Esophagus squamous epithelium (tissue), 5 donors: ENCODE measurements at places on chromosomes 7 and 10.

DNA sequence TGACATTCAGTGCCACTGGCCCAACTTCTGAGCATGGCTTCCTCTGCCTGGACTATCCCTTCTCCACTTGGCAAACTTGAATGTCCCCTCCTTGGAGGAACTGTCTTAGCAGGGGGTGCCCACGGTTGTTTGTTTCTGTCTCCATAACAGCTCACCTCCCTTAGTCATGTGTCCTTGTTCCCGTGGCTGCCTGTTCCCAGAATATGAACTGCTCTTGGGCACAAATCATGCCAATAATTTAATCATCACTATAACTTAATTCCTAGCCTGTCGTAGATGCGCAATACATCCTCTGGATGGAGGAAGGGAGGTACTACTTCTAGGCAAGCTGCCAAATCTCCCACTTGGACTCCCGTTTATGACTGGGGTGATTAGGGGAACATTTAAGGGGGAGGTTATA is 173.1 kb downstream of the MYOF start:
- DNase-seq: no peak

DNA sequence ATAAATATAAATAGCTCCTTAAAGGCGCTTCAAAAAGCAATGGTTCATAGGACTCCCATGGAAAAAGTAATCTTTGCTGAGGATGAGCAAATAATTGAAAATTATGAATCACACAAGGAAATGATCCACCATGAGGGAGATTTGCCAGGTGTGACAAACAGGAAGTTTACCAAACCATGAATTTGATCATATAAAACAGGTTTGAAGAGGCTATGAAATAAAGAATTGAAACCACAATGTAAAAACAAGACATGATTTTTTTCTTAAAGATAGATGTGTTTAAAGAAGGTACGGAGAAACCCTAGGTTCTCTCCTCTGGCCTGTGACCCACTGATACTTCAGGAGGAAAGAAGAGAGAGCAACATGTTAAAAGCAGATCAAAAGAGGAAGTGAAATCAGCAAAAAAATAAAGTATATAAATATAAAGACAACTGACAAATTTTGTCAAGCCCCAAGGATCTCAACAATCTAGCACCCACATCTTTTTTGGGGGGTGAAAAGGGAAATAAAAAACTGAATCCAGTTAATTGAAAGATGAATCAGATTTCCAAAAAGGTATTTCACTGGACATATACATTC is 111.3 kb upstream of the ASAH2 start:
- no peak for DNase-seq

GRCh38 chr10:91493313-91493712 is 83.2 kb downstream of the HECTD2 start:
- no peak for DNase-seq

GRCh38 chr10:8114741-8115617 is 60.5 kb downstream of the GATA3 start:
- DNase-seq: no peak

DNA sequence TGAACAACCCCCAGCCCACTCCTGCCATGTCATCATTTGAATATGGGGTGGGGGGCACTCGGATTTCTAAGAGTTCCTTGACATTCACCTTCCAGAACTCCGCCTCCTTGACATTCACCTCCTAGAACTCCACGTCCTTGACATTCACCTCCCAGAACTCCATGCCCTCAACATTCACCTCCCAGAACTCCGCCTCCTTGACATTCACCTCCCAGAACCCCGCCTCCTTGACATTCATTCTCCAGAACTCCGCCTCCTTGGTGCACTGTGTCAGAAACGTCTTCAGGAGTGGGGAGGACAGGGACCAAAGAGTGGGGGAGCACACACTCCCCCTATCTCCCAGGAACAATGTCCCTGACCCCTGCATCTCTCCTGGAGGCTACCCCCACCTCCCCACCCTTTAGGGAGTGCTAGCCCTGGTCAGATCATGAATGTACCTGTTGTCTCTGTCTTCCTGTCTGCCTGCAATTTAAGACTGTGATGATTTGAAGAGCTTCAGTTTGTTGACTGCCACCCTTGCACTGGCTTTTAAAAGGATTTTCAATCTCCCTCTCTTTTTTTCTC is 110.1 kb downstream of the NPTX2 start:
- no peak for DNase-seq

GRCh38 chr10:31866118-31866670 is 62.4 kb downstream of the ARHGAP12 start:
- DNase-seq: no peak

DNA sequence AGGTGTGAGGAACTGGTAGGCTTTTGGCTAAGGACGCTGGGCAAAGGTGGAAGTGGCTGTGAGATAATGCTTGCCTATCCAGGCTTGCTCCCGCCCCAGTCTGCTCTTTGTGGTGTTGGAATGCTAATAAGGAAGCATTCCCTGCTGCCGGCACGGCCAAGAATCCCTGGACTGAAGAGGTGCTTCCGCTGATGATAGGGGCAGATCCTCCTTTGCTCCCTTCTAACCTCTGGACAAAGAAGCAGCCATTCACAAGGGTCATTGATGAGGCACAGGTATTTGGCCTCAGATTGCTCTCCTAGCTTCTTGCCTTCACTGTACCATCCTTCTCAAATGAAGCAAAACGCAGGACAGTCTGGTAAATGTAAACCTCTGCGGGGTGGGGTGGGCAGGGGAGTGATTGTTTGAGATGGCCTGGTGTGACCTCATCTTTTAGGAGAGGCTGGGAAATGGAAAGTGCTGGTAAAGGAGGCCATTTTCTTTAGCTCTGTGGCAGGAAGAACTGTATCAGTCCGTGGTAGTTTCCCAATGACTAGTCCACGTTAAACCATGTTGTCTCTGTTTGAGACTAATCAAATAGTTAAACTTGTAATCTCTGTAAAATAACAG is 1.7 kb downstream of the PGAM1 start:
- no peak for DNase-seq

DNA sequence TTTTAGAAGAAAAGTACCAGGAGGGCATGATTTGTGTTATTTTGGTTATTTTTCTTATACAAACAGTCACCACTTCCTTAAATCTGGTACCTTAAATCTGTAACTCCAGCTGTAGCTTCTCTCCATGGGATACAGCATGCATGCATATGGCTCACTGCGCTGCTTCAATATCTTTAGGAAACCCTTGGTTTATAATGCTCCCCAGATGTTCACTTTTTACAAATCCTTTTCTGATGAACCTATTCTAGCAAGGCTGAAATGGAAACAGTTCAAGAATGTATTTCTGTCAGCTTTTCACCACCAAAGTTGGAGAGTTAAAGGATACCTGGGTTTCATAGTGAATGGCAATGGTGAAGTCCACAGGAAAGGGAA is 50.9 kb downstream of the LAMB4 start:
- no peak for DNase-seq

DNA sequence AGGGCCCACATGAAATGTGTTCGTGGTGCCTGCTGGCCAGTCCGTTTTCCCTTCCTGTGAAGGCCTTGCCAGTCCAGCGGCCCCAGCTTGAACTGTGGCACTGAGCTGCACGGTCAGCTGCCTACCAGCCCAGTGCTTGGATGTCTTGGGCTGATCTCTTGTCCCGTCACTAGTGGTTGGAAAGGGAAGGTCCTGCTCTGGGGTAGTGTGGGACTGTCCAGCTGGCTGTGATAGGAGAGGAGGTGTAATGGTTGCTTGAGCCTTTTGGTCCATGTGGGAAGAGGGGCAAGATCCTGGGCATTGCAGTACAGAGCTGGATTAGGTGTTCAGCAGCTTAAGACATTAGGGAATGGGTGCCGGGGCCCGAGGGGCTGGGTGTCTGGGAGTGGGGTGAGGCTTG is 15.0 kb downstream of the BUD23 start:
- DNase-seq: no peak

DNA sequence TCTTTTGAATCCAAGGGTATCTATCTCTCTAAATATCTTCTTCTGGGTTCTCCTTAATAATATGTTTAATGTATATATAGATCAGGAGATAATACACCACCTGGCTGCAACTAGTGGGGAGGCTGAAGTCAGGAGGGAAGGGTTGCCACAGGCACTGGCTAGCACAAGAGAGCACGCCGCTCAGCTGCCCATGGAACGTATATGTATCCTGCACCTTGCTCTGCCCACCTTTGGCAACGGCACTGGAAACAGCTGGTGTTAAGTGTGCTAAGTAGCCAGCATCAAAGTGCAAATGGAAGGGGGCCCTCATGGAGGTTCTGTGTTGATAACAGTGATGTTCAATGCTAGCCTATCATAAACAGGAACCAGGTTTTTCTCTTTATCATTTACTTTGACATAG is 49.8 kb upstream of the FAM133B start:
- no peak for DNase-seq

- no peak for DNase-seq
Measured at GRCh38 chr10:44206127-44206818, 178.6 kb downstream of the CXCL12 start.

DNA sequence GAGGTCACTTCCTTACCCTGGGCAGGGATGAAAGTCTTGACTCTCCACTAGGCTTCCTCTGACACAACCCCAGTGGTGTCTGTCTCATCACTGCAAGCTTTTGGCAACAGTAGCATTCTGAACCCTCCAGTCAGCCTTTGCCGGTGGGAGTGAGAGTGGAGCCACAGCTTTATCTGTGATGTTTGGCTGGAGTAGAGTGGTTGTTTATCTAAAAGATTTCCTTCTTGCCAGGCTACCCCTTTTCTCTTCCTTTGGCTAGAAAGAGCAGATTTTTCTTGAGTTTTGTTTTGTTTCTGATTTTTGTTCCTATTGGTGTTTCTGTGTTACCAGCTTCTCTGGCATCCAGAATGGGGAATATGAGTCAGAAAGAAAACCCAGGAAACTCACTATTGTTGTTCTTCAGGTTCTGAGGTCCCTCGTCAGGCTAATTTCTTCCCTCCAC is 98.9 kb upstream of the KIF5B start:
- no peak for DNase-seq

- no peak for DNase-seq
Measured at GRCh38 chr7:70006261-70006920, 408.1 kb downstream of the AUTS2 start.

DNA sequence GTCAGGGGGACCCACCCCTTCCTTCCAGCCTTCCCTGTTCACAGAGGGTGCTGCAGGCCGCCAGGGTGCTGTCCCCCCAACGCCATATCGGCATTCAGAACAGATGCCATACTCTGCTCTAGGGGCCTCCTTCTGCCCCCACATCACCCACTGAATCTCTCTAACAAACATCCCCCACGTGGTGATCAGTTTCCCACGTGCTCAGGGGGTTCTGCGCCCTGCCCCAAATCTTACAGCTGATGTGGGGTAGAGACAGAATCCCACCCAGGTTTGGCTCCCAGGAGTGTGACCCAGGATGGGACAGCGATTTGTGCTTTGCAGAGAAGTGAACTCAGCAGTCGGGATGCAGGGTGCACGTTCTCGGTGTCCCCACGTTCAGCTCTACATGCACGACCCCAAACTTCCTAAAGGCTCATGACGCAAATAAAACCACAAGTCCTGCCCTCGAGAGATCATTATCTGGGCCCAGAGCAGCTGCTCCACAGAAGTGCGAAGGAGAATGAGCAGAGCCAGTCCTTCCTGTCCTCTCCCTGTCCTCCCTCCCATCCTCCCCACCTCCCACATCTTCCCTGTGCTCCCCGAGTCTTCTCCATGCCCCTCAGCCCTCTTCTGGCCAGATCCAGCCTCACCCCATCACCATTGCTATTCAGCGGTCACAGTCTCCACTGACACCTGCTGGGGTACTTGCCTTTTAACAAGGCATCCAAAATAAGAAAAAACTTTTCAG is 423.4 kb downstream of the DNAJB6 start:
- no peak for DNase-seq

DNA sequence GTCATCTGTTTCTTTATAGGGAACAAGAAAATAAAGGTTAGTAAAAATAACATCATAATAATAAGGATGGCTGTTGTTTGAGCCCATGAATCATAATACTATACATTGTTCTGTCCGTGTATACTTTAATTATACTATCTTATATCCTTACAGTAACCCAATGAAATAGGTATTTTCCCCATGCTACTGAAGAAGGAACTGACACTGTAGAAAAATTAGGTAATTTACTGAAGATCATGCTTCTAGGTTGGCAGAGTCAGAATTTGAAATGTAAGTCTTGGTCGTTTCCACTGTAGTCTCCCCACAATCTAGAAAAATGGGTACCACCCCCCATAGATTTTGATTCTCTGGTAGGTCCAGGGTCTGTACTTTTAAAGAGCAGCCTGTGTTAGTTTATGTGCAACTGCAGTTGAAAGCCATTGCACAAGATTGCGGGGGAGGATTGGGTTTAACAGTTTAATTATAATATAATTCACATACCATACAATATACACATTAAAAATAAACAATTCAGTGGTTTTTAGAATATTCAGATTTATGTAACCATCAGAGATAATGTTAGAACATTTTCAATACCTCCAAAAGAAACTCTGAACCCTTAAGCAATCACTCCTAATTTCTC is 47.7 kb downstream of the SHOC2 start:
- no peak for DNase-seq

- no peak for DNase-seq
Measured at GRCh38 chr7:128863433-128863989, 855 bp downstream of the ATP6V1F start.

- DNase-seq: no peak
Measured at GRCh38 chr10:85992324-85992723, 374.3 kb downstream of the GRID1 start.

- no peak for DNase-seq
Measured at GRCh38 chr7:79971058-79971457, 163.6 kb upstream of the GNAI1 start.

GRCh38 chr7:191981-192649 is at the start of gene FAM20C:
Gene FAM20C (plus strand): TSS chr7:192571. CDS start chr7:193200, 629 bp downstream.
- DNase-seq: no peak

- DNase-seq: no peak
Measured at GRCh38 chr7:111755383-111755782, 193.1 kb upstream of the IMMP2L start.

DNA sequence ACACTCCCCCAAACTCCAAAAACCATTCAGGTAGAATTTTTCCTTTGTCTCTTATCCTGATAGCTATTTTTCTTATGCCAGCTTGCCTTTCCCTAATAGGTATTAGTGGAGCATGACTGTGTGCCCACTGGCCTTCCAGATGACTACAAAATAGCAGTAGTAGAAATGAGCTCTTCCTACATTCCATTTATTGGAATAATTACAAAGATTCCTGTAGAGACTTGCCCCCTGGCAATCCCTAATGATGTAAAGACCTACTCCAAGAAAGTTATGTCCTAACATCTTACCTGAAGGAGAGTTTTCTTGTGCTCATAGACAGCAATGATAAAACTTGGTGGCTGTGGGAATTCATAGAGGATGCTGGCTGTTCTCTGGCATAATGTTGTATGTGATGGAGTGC is 501.8 kb downstream of the GATA3 start:
- DNase-seq: no peak

GRCh38 chr7:69049326-69049725 is 548.9 kb upstream of the AUTS2 start:
- DNase-seq: no peak

- no peak for DNase-seq
Measured at GRCh38 chr10:67110286-67110685, 184.4 kb downstream of the LRRTM3 start.

- no peak for DNase-seq
Measured at GRCh38 chr10:110865186-110865808, 6.4 kb upstream of the PDCD4 start.

- DNase-seq: no peak
Measured at GRCh38 chr7:80151274-80151665, 16.6 kb downstream of the GNAI1 start.
